ENCODE measurements at places on chromosomes 4 and X.

DNA sequence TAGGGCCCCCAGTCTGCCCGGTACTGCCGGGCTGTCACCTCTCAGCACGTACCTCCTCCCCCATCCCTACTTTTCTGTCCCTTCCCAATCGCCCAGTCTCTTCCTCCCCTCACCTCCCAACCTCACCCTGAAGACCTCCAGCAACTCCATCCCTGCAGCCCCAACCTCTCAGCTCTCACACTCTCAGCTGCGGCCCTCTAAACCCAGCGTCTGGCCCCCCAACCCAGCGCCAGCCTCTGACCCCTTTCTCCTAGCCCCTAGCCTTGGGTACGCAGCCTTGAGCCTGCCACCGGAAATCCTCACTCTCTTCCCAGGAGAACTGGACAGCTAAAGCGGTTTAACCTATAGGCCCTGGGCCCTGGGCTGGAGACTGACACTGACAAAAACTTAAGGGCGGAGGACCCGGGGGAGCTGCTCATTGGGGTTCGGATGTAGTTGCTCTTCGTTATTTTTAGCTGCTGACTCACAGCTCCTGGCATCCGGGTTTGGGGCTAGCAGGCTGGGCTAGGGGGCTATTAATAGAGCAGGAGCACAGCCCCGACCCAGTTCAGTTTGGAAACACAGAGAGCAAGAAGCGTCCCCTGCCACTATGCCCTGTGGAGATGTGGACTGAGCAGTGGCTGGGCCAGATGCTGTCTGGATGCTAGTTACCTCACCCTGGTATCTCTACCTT is 9.6 kb upstream of the DLG3 start:
- no peak for DNase-seq

GRCh38 chr4:113534711-113535110 is 226.8 kb downstream of the CAMK2D start:
- no peak for DNase-seq

DNA sequence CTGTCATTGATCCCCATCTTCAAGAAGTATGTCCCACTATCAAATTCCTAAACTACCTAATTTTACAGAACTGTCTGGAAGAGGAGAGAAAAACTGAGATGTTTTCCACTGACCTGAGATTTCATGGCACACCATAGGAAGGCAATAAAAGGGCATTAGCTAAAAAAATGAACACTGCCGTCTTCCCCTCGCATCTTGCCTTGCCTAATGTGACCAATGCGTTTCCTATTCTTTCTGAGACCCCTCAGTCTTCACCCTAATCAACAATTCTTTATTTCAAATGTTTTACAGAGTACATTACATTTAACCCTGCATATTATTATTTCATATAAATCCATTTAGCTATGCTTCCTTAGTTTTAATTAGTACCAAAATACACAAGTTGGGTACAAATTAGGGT is 43.6 kb downstream of the ZNF827 start:
- no peak for DNase-seq

DNA sequence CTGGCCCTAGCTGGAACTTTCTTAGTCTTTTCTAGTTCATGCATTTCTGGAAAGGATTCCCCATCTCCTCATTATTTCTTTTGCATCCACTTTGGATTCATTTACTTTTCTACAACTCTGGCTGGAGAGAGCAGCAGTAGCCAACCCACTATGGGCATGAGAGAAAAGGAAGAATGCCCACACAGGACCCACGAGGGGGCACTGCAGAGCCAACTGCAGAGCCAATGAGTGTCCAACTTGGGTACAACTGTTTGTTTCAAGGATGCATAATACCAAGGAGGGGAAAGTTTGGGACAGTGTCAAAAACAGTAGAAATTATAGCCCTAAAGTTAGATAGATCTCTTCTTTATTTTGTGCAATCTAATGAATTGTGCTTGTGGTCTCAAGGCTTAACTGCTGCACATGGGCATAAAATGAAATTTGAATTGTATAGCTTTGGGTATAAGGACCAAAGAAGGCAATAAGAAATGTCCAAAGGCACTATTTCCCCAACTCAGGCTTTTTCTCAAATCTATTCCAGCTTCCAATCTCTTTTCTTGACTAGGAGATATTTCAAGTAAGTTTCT is 230.6 kb downstream of the NSUN7 start:
- DNase-seq, result no peak

DNA sequence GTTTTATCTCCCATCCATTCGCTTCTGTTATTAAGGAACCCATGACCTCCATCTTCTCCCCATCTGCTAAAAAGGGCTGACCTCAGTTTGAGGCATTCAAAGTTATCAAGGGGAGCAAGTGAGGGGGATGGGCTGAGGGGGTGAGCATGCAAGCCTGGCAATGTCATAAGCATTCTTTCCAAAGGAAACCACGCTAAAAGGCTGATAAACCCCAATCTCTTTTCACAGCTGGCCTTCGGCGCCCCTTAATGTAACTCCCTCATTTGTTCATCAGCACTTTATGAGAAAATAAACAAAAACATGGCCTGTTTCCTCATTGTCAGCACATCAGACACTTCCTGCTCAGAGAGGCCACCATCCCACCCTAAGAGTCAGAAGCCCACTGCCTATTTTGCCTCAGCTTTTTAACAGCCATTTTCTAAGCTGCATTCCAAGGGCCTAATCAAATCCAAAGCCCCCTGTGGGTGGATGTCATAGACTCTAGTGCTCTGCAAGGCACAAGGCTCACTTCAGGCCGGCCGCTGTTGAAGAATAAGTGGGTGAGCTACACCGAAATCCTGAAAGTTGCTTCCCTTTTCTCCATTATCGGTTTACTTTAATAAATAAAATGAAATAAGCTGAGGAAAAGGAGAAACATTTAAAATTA is 92.0 kb upstream of the SRD5A3 start:
- no peak for DNase-seq

GRCh38 chrX:13540602-13541001 is 28.8 kb upstream of the EGFL6 start:
- no peak for DNase-seq

- DNase-seq, result peak; percentile 81
Observed at GRCh38 chr4:128811571-128812441, 2.3 kb downstream of the JADE1 start.

DNA sequence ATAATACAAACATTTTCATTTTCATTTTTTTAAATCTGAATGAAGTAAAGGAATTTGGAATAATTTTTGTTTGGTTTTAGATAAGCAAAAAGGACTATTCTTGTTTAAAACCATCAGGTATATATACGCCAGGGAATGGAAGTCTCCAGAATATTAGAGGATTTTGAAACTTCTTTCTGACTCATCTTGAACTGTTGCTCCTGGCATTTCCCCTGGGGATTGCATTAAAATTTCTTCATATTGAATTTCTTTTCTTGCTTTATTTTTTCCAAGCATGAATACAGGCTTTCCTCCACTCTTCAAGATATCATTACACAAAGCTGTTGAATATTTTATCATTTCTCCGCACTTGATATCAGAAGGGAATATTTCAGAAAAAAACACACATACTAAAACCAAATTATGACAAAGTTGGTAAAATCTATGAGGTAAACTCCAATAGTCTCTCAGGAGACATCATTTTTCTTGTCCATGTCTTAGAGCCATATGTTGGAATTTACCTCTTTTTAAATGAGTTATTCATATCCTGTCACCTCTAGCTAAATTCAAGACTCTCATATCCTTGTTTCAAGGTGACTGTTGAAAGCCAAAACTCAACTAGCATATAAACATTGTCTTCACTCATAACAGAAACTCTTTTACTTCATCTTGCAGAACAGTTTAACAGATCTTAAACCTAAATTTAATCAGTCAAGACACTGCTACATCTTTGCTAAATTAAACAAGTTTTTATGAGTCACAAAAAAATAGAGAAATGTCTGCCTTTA is 20.7 kb upstream of the CSN1S1 start:
- DNase-seq, result no peak

- no peak for DNase-seq
Observed at GRCh38 chrX:42107495-42108488, 184.4 kb upstream of the CASK start.

Measured in activated T-cell treated with anti-CD3 and anti-CD28 coated beads, Interleukin-2, amount 50 U/mL, for 1 hour (primary cell).